NCI-H146 (cell line): ENCODE measurements at places on chromosomes 5 and 9.

DNA sequence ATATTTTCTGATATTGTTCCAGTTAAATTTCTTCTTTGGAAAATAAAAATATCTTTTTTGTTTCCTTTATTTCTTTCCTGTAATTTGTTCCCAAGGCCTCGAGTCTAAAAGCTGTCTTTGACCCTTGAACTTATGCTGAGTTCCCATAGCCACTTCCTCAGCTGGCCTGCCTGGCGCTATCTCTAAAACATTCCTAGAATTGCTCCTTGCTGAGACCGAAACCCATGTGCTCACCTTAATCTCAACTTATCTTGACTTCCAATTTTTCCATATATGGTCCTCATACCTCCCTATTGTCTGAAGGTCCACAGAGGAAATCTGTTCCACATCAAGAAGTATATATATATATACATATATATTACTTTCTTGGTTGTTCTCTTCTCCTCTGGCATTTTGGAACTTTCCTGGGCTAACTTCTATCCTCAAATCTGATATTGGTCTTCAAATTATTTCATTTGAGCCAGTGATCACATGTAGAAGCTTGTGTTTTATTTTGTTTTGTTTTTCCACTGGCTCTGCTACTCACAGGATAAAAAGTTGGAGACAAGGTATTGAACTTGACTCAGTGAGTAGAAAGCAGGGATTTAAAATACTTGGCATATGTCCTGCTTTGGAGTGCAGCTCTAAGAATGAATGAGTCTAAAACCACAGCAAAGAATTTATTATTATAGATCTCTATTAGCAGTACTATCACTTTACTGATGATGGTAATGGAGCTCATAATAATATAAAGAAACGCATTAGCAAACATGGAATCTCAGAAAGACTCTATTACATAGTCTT lies 45.2 kb downstream of the ENC1 start:
- DNase-seq = no peak

GRCh38 chr5:133340002-133340755 lies 272.2 kb downstream of the FSTL4 start:
- DNase-seq = no peak

- DNase-seq = no peak
Measured at GRCh38 chr5:122545986-122546385, 228.9 kb upstream of the SNX2 start.

DNA sequence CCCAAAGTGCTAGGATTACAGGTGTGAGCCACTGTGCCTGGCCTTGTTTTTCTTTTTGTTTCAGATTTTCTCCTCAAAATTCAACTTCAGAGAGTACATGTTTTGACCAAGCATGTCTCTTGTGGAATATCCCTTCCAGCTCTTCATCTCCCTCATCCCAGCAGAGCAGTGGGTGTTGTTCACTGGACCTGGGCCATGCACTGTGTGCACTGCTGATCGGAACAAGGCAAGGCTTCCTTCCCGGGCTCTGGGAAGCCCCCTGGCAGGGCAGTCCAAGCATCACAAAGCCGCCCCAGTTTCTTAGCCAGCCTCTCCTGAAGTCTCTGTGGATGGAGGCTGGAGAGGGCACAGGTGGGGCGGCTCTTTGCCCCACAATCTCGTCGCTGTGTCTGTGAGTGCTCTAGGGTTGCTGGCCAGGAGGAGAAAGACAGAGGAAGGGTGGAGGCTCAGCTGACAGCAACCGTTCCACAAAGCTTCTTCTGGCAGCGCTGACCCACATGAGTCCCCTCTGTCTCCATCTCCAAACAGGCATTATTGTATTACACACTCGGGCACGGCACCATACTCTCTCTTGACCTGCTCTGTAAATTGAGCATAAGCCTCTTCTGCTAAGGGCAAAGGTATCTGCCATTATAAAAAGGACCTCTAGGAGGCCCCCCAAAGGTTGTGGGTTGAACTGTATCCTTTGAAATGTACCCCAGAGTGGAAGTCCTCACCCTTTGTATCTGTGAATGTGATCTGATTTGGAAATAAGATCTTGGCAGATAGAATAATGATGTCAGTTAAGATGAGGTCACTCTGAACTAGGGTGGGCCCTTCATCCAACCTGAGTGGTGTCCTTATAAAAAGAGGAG lies 89.6 kb downstream of the TARS1 start:
- no peak for DNase-seq

DNA sequence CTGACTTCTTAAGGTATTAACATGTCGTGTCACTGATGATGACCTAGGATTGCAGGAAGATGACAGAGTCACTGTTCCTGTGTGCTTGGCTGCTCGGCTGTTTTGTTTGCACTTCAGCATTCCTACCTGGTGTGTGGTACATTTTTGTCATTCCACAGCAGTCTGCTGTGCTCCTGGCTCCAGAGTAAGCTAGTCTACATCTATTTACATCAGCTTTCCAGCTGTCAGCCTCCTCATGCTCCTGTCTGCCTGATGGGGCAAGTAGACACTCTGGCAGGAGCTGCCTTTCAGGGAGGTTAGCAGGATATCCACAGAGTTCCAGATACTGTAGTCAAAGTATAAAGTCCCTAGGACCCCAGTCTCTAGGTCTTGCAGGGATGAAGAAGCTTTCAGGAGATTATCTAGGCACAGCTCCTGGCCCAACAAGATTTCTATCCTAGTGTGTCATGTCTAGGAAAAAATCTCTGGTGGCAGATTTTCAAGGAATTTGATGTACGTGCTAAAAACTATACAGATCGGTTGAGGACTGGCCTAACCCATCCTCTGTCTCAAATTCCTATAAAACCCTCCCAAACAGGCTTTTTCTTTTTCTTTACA lies 28.4 kb downstream of the RUSC2 start:
- DNase-seq = no peak

DNA sequence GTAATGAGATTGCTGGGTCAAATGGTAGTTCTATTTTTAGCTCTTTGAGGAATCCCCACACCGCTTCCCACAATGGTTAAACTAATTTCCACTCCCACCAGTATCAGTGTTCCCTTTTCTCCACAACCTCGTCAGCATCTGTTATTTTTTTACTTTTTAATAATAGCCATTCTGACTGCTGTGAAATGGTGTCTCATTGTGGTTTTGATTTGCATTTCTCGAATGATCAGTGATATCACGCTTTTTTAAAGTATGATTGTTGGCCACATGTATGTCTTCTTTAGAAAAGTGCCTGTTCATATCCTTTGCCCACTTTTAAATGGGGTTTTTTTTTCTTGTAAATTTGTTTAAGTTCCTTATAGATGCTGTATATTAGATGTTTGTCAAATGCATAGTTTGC lies 73.5 kb downstream of the MTAP start:
- DNase-seq = no peak

- DNase-seq = no peak
Measured at GRCh38 chr9:114898741-114899140, 31.6 kb downstream of the TNFSF8 start.

GRCh38 chr5:2544003-2544402 lies 207.5 kb downstream of the IRX2 start:
- DNase-seq = no peak

- no peak for DNase-seq
Measured at GRCh38 chr5:35345222-35345621, 114.9 kb upstream of the PRLR start.

DNA sequence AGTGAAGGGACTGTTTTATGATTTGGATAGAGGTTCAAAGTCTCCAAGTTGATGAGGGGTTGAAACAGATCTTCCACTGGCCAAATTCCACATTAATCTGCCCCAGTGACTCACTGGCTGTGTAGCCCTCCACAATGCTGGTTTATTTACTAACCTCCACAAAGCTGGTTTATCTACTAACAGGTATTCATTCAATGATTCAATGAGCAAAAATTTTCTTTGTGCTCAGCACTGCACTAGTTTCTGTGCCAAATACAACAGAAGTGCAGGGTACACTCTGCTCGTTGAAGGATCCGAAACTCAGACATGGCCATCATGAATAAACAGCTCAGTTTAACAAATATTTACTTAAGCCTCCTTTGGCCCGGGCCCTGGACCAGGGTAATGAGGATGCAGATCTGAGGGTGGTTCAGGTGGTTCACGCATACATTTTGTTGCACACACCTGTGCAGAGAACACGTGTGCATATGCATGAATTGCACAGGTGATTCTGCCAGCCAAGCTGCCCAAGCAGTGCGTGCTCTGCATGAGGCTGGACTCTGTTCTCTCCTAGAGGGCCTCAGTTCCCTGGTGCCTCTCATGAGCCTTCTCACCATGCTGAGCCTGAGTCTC lies 71.0 kb downstream of the SH3PXD2B start:
- DNase-seq = peak; percentile 13

DNA sequence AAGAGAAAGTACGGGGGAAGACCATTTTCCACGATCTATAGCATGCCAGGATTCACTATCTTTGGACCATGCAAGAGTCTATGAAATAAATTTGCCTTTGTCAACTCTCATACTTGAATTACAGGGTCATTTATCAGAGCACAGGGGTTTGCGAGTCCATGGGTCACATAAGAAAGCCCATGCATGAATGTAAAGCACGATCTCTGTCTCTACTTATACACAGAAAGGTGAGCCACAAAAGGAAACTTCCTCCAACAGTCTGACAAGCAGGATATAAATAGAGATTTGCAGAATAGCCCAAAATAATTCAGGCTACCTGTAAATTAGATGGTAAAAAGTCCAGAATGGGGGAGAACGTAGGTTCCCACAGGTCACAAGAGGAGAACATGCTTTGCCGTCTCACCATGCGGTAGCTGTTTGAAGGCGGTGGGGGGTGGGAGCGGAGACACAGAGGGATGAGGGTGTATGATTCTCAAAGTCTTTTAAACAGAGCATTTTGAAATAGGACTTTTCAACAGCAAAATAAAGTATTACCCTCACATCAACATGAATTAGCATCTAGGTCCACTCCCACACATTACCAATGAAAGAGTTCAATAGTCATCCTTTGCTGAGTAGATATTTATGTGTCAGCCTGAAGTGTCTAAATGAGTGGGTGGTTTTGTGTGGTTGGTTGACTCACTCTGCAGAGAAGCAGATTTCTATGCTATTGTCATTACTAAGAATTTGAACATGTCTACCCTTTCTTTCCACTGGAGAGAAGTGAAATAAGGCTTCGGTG lies 279.7 kb downstream of the EBF1 start:
- DNase-seq = no peak

- DNase-seq = no peak
Measured at GRCh38 chr5:138708791-138709190, 44.4 kb upstream of the CTNNA1 start.

DNA sequence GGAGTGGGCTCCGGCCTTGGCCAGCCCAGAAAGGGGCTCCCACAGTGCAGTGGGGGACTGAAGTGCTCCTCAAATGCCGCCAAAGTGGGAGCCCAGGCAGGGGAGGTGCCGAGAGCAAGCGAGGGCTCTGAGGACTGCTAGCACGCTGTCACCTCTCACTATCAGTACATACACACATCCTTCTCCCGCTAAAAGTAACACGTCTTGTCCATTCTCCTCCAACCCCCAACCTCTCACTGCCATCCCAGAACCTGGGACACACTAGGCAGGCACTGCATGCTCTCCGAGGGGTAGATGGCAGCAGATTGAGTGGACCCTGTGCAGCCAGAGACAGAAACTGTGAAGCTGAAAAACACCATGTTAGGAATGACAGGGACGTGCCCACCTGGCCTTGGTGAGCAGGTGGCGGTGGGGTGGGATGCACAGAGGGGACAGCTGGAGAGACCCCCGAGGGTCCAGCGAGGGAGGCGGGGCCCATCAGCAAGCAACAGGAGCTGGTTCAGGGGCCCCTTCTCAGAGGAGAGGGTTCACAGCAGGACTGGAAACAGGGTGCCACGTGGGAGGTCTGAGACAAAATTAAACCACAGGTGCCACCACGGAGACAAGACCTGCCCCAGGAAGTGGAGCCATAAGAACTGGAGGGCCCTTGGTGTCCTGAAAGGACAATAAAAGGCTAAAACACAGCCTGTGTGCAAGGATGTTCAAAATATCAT lies 16.9 kb downstream of the SEMA4D start:
- DNase-seq = no peak

DNA sequence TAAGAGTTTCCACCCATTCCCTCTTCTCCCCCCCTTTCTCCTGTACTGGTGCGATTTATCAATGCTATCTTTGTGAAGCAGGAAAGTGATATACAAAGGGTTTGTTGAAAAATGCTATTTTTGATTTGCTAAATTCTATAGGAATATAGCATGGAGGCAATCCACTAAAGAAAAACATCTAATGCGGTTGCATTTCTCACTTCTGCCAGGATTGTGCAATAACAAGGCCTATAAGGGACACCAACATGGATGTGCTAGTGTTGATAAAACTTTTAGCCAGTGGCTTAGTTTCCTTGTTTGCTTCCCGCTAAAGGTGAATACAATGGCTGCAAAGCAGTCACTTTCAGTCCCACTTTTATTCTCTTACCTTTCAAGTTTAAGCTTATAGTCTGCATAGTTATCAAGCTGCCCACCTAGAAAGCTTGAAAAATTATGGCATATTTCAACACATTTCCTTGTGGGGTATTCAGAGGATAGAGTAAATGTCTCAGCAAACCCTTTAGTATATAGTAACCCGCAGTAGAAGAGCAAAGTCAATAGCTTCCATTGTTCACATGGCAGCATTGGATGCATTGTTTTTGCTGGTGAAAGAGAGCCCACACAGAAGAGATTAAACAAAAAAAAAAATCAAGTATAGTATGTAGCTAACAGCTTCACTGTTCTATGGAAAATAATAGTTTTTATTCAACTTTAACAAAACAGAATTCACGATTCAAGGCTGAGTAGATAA lies 674.6 kb upstream of the SEMA6A start:
- DNase-seq = no peak

DNA sequence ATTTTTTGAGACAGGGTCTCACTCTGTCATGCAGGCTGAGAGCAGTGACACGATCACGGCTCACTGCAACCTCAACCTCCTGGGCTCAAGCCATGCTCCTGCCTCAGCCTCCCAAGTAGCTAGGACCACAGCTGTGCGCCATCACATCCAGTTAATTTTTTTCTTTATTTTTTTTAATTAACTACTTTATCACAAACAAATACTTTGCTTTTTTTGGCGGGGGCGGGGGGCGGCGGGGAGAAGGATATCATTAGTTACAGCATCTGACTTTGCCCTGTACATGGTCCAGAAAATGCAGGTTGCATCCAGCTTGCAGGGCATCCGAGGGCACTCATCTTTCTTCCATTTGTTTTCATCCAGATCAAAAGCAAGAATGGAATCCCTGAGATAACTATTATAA lies 201.8 kb upstream of the IER5L start:
- DNase-seq = no peak
